Thoracic aorta endothelial cell (primary cell): ENCODE measurements at places on chromosomes 4 and X. TPM values are rescaled to one million over a fixed set of nuclear protein-coding genes. Genes with fewer than 3 reads are reported as not detected.

The MFAP3L gene
- 0.53 and 0.93 TPM in 2 replicates for total RNA-seq

The TMEM144 gene
- 9.8 and 14.9 TPM in 2 replicates for total RNA-seq

The NUP62CL gene
- 0.40 and 1.1 TPM in 2 replicates for total RNA-seq

The NKX3-2 gene
- not detected in 2 replicates for total RNA-seq

The PJA1 gene
- 15.3 and 15.8 TPM in 2 replicates for total RNA-seq

The CXCL11 gene
- 0.66 and 1.1 TPM in 2 replicates for total RNA-seq

The PLK4 gene
- total RNA-seq, result 31.9 and 46.2 TPM in 2 replicates

The GABRQ gene
- not detected in 2 replicates for total RNA-seq

The EDNRA gene
- not detected in 2 replicates for total RNA-seq

The ZNF518B gene
- total RNA-seq, result 57.4 and 68.9 TPM in 2 replicates

The GAGE2A gene
- not detected in 2 replicates for total RNA-seq

The MAGEA11 gene
- not detected in 2 replicates for total RNA-seq

The TLR8 gene
- total RNA-seq, result not detected in 2 replicates

The TMSB15B gene
- 7.4 and 10.1 TPM in 2 replicates for total RNA-seq

The MAPK10 gene
- 0.27 and 0.36 TPM in 2 replicates for total RNA-seq

The TLR6 gene
- 5.3 and 6.0 TPM in 2 replicates for total RNA-seq

The MAN2B2 gene
- total RNA-seq, result 12.9 and 14.9 TPM in 2 replicates

The IL3RA gene
- total RNA-seq, result 10.1 and 17.8 TPM in 2 replicates

The LRBA gene
- 92.0 and 114 TPM in 2 replicates for total RNA-seq

The CXCL10 gene
- not detected in 2 replicates for total RNA-seq

The GPM6B gene
- total RNA-seq, result 1.3 and 1.9 TPM in 2 replicates

The MAGEC2 gene
- not detected in 2 replicates for total RNA-seq

The KCND1 gene
- total RNA-seq, result 0.13 and 0.36 TPM in 2 replicates

The SMIM10 gene
- total RNA-seq, result 1.5 and 2.0 TPM in 2 replicates

The DGKK gene
- not detected in 2 replicates for total RNA-seq

The SPANXB1 gene
- not detected in 2 replicates for total RNA-seq

The GLRA3 gene
- not detected in 2 replicates for total RNA-seq

The SLBP gene
- 86.2 and 89.0 TPM in 2 replicates for total RNA-seq

The HS3ST1 gene
- total RNA-seq, result 2.9 and 4.9 TPM in 2 replicates
